ENCODE measurements at places on chromosomes 2 and 18.
A peak's percentile ranks its signal among the peaks of the same experiment; 100 is the strongest.

DNA sequence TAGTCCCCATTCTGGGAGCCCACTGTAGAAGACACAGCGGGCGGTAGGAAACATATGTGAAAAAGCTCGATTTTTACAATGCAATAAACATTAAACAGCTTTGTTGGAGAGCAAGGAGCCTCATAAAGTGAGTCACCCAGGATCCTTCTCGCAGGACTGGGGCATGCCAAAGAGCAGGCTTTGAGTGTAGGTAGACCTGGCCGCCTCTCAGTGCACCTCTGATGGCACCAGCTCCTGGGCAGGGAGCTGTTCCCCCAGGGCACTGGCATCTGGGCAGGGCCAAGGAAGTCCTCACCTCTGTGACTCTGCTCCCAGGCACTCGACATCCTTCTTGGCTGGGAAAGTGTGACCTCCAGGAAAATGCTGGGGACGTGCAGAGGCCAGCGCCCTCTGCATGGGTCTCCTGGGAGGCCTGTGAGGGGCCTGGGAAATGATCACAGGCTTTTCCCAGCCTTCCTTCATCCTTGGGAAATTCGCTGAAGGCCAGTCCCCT, 94.2 kb downstream of the POLR1A start:
- DNase-seq: no peak

GRCh38 chr18:35311496-35311895, 21.5 kb upstream of the ZSCAN30 start:
- DNase-seq: no peak

DNA sequence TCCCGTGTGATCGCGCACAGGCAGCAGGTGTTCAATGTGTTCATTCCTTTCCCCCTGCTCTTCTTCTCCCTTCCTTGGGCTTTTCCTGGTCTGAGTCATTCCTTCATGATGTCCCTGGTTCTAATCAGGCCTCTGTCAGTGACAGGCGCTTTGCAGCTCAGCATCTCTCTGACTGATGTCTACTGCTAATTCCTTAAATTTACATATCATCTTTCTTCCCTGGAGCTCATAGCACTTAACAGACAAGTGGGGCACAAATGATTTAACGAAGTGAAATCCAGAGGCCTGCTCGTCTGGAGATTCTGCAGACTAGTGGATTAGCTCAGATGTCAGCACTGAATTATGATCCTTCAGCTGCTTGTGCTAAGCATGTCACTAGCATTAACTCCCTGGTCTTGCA, 77.9 kb downstream of the NRP2 start:
- no peak for DNase-seq

DNA sequence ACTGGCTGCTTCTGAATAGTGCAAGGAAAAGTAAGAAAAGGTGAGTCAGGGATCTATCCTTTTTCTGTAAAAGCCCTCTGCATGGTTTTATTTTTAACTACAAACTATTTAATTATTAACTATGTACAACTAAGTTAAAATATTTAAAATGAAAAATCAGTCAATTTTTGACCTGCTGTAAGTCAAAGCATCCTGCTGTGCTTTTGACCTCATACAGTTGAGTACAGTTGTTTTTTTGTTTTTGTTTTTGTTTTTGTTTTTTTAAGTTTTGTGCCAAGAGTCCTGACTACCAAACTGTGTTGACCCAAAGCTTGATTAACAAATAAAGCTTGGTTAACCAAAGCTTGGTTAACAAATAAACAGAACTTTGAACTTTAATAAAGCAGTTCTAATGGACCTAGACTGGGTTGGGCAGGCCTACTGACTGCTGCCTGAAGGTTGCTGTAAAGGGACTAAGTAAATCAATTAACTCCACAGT, at the start of gene ACMSD:
TSS of gene ACMSD (plus strand) at position 474 of the 478 bp plus-strand sequence. CDS start 67 bp downstream, outside the sequence.
- DNase-seq: no peak

DNA sequence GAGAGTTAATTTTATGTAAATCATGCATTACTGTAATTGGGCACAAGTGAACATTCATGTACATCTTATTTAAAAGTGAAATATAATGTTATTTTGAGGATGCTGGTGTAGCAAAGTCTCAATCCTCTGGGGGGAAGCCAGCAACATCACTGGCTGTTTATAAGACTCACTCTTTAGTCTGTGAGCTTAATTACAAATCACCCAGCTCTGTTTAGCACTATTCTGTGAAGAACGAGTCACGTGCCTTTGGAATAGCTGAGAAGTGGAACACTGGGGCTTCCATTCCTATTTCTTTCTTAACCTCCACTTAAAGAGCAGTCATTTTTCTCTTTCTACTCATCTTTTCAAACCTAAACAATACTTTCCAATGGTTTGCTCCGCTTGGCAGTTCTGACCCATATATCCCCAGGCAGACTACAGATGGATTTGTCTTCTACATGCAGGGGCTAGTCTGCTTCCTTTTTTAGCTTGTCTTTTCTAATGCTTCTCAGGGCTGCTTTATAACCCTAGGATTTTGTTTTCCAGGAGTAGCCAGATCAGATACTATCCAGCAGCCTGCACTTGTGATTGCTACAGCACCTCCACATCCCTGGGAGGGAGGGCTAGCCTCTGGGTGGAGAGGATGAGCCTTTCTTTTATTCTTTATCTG, 95.3 kb upstream of the CAVIN2 start:
- DNase-seq: peak; percentile 16

- no peak for DNase-seq
Measured at GRCh38 chr18:30709595-30709994, 332.9 kb downstream of the DSC3 start.

- DNase-seq: no peak
Measured at GRCh38 chr2:195642679-195643068, 14.4 kb upstream of the SLC39A10 start.

- DNase-seq: no peak
Measured at GRCh38 chr2:158325031-158325781, 131.3 kb downstream of the CCDC148 start.

DNA sequence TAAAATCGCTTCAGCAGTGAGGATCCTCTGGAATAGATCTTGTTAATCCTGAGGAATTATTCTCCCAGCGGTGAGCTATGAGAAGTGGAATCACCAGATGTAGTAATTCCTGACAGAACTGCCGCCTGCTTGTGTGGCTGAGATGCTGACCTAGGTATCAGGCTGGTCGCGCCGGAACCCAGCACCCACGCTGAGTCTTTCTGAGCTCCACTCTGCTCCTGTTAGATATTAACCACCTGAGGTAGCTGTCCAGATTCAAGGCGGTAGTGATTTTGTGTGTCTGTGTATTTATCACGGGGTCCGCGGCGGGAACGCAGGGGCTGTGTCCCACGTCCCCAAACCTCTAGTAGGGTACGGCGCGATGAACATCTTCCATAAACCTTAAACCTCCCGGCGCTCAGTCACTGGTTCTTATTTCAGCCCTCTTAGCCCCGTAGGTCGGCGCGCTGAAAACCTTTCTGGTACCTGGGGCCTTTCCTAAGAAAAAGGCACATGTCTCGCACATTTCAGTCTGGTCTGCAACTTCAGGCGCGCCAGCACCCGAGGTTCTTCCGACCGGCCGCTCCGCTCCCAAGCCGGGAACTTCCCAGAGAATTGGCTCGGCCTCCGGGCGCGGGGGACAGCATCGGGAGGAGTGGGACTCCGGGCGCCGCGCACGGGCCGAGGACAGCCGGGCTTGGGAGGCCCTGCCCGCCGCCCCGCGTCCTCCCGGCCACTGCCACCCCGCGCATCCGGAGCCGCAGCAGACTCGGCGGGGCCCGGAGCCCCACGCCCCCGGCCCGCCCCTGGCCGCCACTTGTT, 542 bp upstream of the CNNM3 start:
- DNase-seq: peak; percentile 48

DNA sequence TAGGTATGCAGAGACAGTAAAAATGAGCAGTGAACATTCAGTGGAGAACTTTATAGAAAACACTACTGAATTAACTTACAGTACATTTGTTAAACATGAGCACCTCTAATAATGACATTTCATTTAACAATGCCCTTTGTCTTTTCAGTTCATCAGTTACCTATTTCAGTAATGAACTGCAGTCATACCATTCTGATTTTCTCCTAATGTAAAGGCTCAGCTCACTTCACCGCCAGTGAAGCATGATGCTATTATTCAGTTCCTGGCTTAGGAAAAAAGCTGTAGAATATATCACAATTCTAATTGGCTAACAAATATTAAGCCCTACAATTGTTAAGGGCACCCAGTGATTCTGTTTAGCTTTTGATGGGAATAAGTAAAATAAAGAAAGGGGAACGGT, 37.1 kb upstream of the CCDC93 start:
- DNase-seq: no peak

GRCh38 chr2:224040753-224041152, 1.7 kb upstream of the SERPINE2 start:
- DNase-seq: no peak

DNA sequence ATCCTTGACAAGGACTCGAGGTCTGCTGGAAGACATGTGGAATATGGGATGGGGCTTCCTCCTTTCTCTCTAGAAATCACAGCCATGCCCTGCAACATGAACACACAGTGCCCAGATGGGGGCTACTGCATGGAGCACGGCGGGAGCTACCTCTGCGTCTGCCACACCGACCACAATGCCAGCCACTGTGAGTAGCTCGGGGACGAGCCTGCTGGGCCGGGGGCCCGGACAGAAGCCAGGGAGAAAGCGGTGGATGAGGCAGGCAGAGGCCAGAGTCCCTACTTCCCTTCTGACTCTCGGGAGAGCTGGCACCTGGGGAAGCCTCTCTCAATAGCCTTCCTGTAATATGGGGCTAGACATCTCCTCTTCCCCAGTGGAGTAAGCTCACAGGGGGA, 50.5 kb downstream of the SNED1 start:
- DNase-seq: no peak

GRCh38 chr18:38923126-38923525, 1357.5 kb upstream of the CELF4 start:
- DNase-seq: no peak

- DNase-seq: no peak
Measured at GRCh38 chr2:55405116-55405515, 14.5 kb downstream of the CCDC88A start.

GRCh38 chr2:230326453-230327417, at the start of gene SP140L:
TSS of gene SP140L (plus strand) at chr2:230327193. CDS start at chr2:230327270, 77 bp downstream.
- no peak for DNase-seq

DNA sequence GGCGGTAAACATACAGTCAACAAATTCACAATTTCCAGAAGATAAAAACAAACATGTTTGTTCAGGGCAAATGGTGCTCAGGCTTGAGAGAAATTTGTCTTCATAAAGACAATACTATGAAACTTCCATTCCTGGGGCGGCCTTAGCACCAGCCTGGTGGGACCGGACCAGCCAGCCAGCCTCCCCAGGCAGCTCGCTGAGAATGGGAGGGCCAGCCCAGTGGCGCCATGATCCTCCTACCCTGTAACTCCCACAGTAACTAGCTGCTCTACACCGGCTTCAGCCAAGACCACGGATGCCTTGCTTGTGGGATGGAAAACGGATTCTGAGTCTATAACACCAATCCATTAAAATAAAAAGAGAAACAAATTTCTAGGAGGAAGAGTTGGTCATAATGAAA, 24.2 kb upstream of the FHOD3 start:
- no peak for DNase-seq

DNA sequence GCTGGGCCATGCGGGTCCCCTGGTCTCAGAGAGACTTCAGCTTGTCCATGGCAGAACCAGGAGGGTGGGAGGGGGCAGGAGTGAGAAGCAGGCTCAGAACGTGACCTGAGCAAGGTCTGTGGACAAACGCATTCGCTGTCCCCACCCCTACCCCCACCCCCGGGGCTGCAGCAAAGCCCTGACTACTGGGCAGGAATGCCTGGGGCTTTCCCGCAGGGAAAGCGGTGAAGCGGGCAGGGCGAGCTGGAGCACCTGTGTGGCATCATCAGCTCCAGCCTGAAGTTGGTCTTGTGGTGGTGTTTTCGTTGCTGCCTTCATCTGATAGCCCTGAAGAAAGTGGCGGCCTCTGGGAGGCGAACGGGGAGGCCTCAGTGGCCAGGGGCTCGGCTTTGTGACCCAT, 26.1 kb upstream of the ALKAL2 start:
- no peak for DNase-seq

DNA sequence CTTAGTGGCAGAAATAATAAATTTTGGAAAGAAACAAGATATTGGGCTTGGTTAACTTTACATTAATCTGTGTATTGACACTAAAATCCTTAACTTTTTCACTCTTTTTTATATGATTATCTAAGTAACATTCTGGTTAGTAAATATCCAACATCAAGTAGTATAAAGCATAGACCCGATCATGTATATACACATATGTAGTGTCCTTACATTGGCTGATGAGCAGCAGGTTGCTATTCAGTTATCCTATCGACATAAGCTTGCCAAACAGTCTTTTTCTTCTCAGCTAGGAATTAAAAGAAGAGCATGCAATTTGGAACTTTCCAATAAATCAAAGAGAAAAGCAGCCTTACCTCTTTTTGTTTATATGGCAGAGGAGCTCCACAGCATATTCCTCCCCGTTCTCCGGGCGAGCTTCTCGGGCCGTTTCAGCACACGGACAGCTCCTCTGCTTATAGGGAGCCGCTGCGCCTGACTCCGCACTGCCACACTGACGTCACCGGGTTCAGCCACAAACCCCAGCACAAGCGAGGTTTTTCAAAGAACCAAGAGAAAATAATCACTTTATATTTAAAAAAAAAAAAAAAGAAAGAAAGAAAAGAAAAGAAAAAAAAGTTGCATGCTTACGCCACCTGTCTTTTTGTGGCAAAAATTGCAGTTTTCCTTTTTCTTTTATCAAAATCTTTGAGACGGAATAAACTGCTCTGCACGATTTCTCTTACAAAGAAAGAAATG, at the start of gene SCG2:
TSS of gene SCG2 (minus strand) at position 430 of the 735 bp plus-strand sequence. CDS start 3,079 bp downstream, outside the sequence.
- DNase-seq: peak; percentile 95

- DNase-seq: no peak
Measured at GRCh38 chr18:62101321-62101721, 85.5 kb downstream of the PIGN start.

DNA sequence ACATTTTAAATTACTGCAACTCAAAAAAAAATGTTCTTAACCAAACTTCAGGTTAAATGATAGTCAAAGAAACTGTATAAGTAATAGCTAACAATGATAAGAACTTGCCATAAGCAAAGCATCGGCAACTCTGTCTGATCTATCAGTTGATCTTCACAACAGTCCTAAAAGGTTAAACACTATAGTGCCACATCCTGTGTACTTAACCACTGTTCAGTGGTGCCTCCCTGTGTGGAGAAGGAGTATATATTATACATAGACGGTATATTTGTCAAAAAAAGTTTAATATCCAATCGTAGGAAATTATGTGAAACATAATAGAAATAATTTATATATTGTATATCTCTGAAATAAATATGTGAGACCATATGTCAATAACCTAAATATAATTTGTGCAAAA, 13.0 kb downstream of the DTNA start:
- no peak for DNase-seq

DNA sequence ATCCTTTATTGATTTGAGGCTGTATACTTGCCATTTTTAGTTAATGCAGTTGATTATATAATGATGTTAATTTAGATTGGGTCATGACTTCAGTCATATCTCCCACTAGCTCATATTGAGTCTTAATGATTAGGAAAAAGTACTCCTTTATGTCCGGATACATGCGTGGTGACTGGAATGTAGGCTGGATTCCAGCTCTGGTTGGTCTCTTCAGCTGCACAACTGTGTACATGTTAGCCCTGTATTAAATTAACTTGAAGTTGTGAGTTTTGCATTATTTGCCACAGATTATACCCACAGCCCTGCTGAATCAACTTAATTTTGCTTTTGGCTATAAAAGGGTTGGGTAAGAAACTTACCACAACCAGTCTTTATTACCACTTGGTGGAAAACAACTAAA, 22.5 kb downstream of the MOB4 start:
- DNase-seq: no peak
